ENCODE measurements at places on chromosomes 5 and 9.

GRCh38 chr5:127793052-127793451 lies 89.9 kb downstream of the CCDC192 start:
- DNase-seq, result no peak

GRCh38 chr9:7394002-7394774 lies 405.4 kb downstream of the DMAC1 start:
- no peak for DNase-seq

DNA sequence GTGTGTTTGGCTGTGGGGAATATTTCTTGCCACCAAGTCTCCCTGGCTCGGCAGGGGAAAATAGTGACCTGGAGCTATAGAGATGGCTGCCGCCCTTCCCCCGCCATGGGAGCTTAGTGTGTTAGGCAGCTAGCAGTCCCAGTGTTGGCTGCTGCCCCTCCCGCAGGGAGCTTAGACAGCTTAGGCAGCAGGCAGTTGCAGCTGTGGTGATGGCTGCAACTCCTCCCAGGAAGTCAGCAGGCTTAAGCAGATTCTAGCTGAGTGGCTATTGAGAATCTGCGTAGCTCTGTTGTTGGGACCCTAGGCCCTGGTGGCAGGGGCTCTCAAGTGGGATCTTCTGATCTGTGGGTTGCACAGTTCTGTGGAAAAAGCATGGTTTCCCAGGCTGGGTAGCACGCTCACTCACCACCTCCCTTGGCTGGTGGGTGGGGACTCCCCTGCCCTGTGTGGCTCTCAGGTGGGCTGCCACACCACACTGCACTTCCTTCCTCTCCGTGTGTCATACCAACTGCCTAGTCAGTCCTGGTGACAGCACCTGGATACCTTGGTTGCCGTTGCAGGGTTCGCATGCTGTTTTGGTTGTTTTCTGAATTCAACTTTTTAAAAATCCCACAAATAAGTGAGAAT lies 9.3 kb downstream of the OR1N2 start:
- DNase-seq, result no peak

GRCh38 chr5:80656425-80656824 lies 1.6 kb upstream of the DHFR start:
- DNase-seq, result no peak

DNA sequence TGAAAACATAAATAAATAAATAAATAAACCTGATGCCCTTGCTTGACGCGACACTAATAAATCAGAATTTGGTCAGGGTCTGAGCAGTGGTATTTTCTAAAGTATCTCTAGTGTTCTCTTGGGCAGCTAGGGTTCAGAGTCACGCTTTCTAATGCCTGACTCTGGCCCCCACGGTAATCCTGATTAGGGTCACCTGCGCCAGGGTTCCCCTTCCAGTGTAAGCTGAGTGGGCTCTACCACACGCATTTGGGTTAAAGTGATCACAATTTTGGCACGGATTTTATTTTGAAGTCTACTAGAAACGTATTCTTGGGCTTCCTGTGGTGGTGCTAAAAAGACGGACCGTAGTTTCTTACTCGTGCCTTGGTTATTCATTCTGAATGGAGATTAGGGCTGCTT lies 651 bp downstream of the TTC1 start:
- DNase-seq, result peak; percentile 39

- DNase-seq, result no peak
These were observed 2.0 kb upstream of the ANP32B start for GRCh38 chr9:97980918-97981845.

- DNase-seq, result no peak
These were observed 298.0 kb upstream of the PAPPA start for GRCh38 chr9:115855458-115856133.

- peak; percentile 43 for DNase-seq
These were observed 22.2 kb upstream of the GLDC start for GRCh38 chr9:6667633-6668280.

- no peak for DNase-seq
These were observed 7.2 kb downstream of the EGFL7 start for GRCh38 chr9:136669791-136670464.

GRCh38 chr5:77843570-77844372 lies 67.6 kb upstream of the TBCA start:
- DNase-seq, result no peak

- DNase-seq, result no peak
These were observed 86.9 kb upstream of the SIMC1 start for GRCh38 chr5:176151281-176151680.

DNA sequence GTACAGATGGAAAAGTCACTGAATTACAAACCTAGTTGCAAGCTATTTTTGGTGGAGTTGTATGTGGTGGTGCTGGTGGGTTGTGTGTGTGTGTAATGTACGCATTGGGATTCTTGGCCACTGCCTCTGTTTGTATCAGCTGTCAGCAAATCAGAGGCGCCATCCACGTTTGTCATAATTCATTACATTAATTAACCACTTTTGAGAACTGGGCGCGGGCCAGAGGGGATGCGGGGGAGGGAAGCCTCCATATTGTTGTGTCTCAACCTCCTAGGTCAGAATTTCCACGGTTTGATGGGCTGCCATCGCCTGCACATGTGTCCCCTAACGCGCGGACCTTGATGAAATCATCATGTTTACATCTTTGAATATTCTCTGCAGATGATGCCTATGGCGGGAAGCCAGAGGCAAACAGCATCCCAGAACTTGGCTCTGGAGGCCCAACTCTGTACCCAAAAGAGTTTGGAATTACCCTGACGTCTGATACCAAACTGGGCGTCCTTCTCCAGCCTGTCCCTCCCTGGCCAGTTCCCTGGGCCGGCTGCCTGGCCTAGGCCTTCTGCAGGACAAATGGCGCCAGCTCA lies 54.9 kb downstream of the FGF18 start:
- no peak for DNase-seq

DNA sequence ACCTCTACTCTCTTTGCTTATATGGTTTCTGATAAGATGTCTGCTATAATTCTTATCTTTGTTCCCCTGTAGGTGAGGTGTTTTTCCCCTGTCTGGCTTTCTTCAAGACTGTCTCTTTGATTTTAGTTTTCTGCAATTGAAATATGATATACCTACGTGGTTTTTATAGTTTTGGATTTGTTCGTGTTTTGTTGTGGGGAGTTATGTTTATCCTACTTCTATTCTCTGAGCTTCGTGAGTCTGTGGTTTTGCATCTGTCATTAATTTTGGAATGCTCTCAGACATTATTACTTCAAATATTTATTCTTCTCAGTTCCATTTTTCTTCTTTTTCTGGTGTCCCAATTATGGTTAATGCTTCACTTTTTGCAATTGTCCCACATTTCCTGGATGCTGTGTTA lies 521.3 kb downstream of the KCTD16 start:
- DNase-seq, result no peak

DNA sequence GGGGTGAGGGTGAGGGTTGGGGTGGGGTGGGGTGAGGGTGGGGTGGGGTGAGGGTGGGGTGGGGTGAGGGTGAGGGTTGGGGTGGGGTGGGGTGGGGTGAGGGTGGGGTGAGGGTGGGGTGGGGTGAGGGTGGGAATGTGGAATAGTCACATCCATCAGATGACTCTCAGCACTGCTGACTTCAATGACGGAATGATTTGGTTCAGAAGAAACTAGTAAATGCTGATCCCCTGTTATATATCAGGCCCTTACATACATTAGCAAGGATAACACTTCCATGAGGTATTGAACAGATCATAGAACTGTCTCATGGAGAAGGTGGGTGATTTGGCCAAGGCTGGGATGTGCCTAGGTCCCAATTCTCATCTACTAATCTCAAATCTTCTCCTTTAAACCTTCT lies 24.5 kb upstream of the C5orf47 start:
- DNase-seq, result no peak

DNA sequence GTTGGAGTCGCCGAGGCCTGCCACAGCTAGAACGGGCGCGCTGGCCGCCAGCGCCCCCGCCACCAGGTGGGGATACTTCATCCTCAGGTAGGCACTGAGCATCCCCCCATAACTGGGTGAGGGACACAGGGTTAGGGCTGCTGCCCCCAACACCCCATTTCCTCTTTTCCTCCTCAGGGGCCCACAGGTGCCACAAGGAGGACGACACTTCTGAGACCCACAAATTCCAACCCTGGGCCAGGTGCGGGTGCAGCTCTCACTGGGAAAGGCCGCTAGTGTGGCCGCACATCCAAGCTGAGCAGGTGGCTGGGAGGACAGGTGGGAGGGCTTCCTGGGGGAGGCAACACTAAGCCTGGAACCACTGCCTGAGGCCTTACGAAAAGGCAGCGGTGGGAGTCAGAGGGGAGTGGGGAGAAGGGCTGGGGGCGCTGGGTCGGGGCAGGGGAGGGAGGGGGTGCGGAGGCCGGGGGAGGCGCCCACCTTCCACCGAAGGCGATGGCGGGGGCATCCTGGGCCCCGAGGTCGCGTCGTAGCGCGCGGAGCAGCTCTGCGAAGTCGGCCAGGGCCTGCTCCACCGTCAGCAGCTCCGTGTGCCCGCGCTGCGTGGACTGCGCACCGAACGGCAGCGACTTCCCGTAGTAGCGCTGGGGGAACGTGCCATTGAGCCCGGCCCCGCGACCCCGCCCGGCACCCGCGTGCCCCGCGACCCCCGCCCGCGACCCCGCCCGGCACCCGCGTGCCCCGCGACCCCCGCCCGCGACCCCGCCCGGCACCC lies 961 bp downstream of the DPP7 start:
- DNase-seq, result peak; percentile 32

Data from suppressor macrophage treated with lipopolysaccharide for 1 hour (primary cell).